ENCODE measurements at places on chromosomes 5 and 9.

DNA sequence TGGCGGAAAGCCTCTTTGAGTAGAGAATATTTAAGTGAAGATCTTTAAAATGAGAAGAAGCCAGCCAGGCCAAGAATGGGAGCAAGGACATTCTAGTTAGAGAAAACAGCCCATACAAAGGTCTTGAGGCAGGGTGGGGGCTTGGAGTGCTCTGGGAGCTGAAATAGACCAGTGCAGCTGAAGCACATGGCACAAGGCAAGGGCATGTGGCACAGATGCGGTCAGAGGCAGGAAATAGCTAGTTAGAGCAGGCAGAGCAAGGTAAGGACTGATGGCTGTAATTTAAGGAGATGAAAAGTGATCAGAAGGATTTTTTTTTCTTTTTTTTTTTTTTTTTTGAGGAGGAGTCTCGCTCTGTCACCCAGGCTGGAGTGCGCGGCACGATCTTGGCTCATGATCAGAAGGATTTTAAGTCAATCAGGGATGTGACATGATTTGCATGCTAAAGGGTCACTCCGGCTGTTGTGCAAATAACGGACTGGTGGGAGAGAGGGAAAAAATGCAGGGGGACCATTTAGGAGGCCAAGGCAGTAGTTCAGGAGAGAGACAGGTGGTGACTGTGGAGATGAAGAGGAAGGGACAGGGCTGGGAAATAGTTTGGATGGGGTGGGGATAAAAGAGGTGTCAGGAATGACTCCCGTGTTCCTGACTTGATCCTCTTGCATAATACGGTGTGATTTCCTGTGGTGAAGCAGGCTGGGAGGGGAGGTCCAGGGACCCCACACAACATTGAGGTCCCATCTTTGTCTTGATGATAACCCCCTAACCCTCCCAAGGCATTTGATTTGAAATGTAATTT is 207.6 kb downstream of the HSPA4 start:
- no peak overlapping the region for H3K27ac ChIP-seq
- H3K4me3 ChIP-seq: no peak overlapping the region
- H3K4me1 ChIP-seq: no peaks in the 10 kb centered on the region
- no peak for DNase-seq
- H3K36me3 ChIP-seq: no peaks in the 10 kb centered on the region

GRCh38 chr5:131749723-131750470 is 46.9 kb downstream of the FNIP1 start:
- H3K4me3 ChIP-seq: no peak overlapping the region
- no peak for DNase-seq
- H3K36me3 ChIP-seq: no peaks in the 10 kb centered on the region
- H3K4me1 ChIP-seq: peaks cover 32% of the 10 kb centered on the region
- no peak overlapping the region for H3K27ac ChIP-seq

GRCh38 chr9:71108937-71109336 is 12.5 kb downstream of the TRPM3 start:
- DNase-seq: no peak
- H3K4me1 ChIP-seq: no peaks in the 10 kb centered on the region
- no peak overlapping the region for H3K4me3 ChIP-seq
- H3K36me3 ChIP-seq: no peaks in the 10 kb centered on the region
- no peaks in the 10 kb centered on the region for H3K27me3 ChIP-seq
- no peak overlapping the region for H3K27ac ChIP-seq

DNA sequence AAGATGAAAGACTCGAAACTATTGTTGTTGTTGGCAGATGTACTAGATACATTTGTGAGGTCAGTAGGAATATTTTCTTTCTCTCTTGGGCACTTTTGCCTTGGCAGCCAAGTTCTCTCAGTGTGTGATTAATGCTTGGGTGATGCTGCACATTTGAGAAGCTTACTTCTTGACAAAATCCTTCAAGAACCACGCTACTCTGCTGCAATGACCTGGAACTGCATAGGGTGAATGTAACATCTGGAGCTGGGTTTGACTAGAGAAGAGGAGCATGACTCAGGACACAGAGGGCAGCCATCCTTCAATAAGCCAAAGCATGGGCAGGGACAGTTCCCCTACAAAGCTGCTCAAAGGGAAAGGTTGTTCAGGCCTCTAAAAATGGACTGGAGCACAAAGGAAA is 75.5 kb upstream of the PUM3 start:
- H3K27ac ChIP-seq: no peak overlapping the region
- H3K27me3 ChIP-seq: no peaks in the 10 kb centered on the region
- no peaks in the 10 kb centered on the region for H3K36me3 ChIP-seq
- DNase-seq: no peak
- H3K4me3 ChIP-seq: no peak overlapping the region

GRCh38 chr5:132363431-132364112 is 5.9 kb upstream of the SLC22A5 start:
- no peaks in the 10 kb centered on the region for H3K36me3 ChIP-seq
- no peak overlapping the region for H3K27ac ChIP-seq
- H3K27me3 ChIP-seq: no peaks in the 10 kb centered on the region
- no peak overlapping the region for H3K4me3 ChIP-seq

DNA sequence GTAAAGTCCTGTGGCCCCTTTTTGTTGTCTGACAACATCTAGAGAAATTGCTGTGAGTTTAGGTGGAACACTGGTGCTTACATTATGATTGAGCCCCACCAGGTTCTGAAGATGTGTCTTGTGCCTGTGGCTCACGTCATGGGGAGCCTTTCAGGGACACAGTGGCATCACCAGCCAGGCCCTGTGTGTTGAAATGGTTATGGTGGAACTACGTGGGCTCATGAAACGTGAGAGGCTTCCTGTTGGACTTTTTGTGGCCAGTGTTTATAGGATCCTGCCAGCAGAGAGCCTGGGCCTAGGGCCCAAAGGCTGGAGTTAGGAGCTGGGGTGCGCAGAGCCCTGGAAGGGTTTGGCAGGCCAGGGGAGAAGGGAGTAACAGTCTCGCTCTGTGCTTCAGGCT is 46.8 kb downstream of the TENT4A start:
- no peaks in the 10 kb centered on the region for H3K4me1 ChIP-seq
- peaks cover 12% of the 10 kb centered on the region for H3K36me3 ChIP-seq
- no peak for DNase-seq
- no peak overlapping the region for H3K27ac ChIP-seq
- H3K4me3 ChIP-seq: no peak overlapping the region

GRCh38 chr5:134590992-134591659 is 41.5 kb downstream of the SAR1B start:
- no peak for DNase-seq
- H3K4me1 ChIP-seq: peaks cover 10% of the 10 kb centered on the region
- H3K27me3 ChIP-seq: peaks cover 5% of the 10 kb centered on the region

- no peaks in the 10 kb centered on the region for H3K36me3 ChIP-seq
- DNase-seq: no peak
- H3K4me3 ChIP-seq: no peak overlapping the region
- H3K27ac ChIP-seq: no peak overlapping the region
Measured at GRCh38 chr9:83266666-83267496, 203.9 kb upstream of the RASEF start.

GRCh38 chr9:3793971-3794383 is 268.2 kb upstream of the RFX3 start:
- H3K27me3 ChIP-seq: no peaks in the 10 kb centered on the region
- H3K4me3 ChIP-seq: no peak overlapping the region
- H3K4me1 ChIP-seq: no peaks in the 10 kb centered on the region
- no peak for DNase-seq
- no peaks in the 10 kb centered on the region for H3K36me3 ChIP-seq

DNA sequence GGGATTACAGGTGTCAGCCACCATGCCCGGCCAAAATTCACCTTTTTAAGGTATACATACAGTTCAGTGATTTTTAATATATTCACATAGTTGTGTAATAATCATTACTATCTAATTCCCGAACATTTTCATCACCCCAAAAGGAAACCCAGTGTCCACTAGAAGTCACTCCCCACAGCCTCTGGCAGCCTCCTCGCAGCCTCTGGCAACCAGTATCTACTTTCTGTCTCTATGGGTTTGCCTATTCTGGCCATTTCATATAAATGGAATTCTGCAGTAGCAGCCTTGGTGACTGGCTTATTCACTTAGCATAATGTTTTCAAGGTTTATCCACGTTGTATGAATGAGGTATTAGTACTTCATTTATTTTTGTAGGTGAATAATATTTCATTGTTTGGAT is 59.0 kb downstream of the UBAP1 start:
- no peak for DNase-seq
- H3K4me3 ChIP-seq: no peak overlapping the region
- H3K27ac ChIP-seq: no peak overlapping the region
- peaks cover 34% of the 10 kb centered on the region for H3K36me3 ChIP-seq

GRCh38 chr5:163908253-163908652 is 402.8 kb downstream of the MAT2B start:
- peak overlapping the region; percentile 87 for H3K27ac ChIP-seq
- peaks cover 18% of the 10 kb centered on the region for H3K36me3 ChIP-seq

DNA sequence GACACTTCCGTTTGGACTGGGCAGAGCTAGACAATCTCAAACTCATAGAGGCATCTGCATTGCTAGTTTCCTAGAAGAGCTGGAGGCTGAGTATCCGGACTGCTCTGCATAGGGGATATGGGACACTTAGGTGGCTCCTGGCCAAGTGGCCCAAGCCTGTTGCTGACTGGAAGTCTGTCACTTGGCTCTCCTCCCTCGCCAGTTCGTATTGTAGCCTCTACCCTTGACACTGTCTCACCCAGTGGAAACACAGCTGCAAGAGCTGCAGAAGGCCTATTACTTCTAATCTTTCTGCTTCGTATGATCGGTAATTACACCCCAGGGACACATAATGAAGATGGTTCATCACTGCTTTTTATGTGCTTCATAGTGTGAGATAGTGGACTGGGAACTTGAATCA is 34.7 kb downstream of the ITGA1 start:
- H3K27ac ChIP-seq: no peak overlapping the region
- H3K4me3 ChIP-seq: no peak overlapping the region
- peaks cover 9% of the 10 kb centered on the region for H3K27me3 ChIP-seq
- no peaks in the 10 kb centered on the region for H3K36me3 ChIP-seq

DNA sequence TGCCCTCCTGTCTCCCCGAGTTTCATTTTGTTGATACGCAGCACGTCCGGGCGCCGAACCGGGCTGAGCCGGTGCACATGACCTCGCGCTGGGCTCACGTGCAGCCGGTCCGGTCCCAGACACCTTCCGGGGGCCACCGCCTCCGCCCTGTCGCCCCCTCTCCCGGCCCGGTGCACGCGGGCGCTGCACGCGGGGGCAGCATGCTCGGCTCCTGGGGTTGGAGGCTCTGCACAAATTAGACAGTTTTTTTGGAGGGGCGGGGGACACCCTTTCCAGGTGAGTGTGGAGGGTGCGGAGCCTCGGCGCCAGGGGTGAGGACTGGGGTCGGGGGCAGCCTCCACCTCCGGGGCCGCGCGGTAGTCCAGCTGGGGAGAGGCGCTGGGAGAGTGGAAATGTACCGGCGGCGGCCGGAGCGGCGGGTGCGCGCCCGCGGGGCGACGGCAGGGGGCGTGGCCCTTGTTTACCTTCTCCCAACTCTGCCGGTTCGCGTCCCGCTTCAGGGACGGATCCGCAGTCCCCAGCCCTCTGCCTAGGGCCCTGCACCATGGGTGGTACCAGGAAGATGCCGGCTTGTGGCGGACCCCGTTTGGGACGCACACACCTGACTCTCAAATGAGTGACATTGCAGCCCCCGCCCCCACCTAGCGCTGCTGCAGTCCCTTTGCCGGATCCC is 1.1 kb downstream of the JADE2 start:
- peak; percentile 63 for DNase-seq
- H3K4me1 ChIP-seq: peaks cover 29% of the 10 kb centered on the region
- H3K36me3 ChIP-seq: no peaks in the 10 kb centered on the region
- peak overlapping the region; percentile 95 for H3K4me3 ChIP-seq
- no peaks in the 10 kb centered on the region for H3K27me3 ChIP-seq

DNA sequence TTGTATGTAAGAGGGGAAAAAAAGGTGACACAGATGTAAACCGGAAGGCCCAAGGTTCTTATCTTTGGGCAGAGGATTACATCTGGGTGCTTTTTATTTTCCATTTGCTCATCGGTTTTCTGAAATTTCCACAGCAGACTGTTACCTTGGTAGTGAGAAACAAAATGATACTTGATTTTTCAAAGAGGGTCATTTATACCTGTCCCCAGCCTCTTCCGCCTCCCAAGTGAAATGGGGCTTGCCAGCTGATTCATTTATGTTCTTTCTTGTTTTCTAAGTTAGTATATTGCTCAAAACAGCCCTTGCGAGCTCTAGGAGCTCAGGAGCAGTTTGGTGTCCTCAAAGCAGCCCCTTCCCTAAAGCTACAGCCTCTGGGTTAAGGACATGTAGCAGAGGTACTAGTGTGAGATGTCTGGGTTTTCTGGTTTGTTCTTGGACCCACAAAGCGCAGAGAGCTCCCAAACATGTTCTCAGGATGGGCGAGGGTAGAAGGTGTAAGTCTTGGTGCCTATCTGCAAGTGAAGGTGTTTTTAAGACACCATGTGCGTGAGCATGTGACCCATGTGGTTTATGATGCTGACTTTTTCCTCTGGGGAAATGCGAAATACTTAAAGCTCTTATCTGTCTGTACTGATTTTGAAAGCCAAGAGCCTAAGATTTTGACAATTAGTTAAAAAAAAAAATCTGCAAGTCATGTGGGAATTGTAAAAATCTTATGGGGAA is 38.3 kb downstream of the DAPK1 start:
- no peak for DNase-seq
- no peaks in the 10 kb centered on the region for H3K36me3 ChIP-seq
- H3K27me3 ChIP-seq: no peaks in the 10 kb centered on the region
- no peak overlapping the region for H3K4me3 ChIP-seq
- H3K27ac ChIP-seq: no peak overlapping the region

GRCh38 chr5:123976379-123977033 is 464.5 kb downstream of the CSNK1G3 start:
- H3K27me3 ChIP-seq: no peaks in the 10 kb centered on the region
- H3K27ac ChIP-seq: no peak overlapping the region
- peak overlapping the region; percentile 41 for H3K4me3 ChIP-seq
- peaks cover 9% of the 10 kb centered on the region for H3K36me3 ChIP-seq

- no peak overlapping the region for H3K27ac ChIP-seq
- H3K4me3 ChIP-seq: no peak overlapping the region
- H3K27me3 ChIP-seq: no peaks in the 10 kb centered on the region
- DNase-seq: no peak
Measured at GRCh38 chr9:104564358-104564757, 4.6 kb upstream of the OR13C8 start.

GRCh38 chr5:165157219-165157618 is 1651.8 kb downstream of the MAT2B start:
- no peaks in the 10 kb centered on the region for H3K27me3 ChIP-seq
- no peak overlapping the region for H3K4me3 ChIP-seq
- no peak for DNase-seq
- H3K36me3 ChIP-seq: no peaks in the 10 kb centered on the region
- H3K27ac ChIP-seq: no peak overlapping the region

GRCh38 chr5:19175776-19176570 is 812.0 kb downstream of the CDH18 start:
- H3K4me1 ChIP-seq: no peaks in the 10 kb centered on the region
- no peaks in the 10 kb centered on the region for H3K27me3 ChIP-seq
- DNase-seq: no peak
- H3K4me3 ChIP-seq: no peak overlapping the region

- no peaks in the 10 kb centered on the region for H3K27me3 ChIP-seq
- H3K27ac ChIP-seq: no peak overlapping the region
- no peaks in the 10 kb centered on the region for H3K36me3 ChIP-seq
- no peak overlapping the region for H3K4me3 ChIP-seq
- no peaks in the 10 kb centered on the region for H3K4me1 ChIP-seq
Measured at GRCh38 chr9:75850459-75851200, 39.8 kb upstream of the PCSK5 start.

All from naive B cell (primary cell).